ENCODE measurements at places on chromosomes 1 and 21.

DNA sequence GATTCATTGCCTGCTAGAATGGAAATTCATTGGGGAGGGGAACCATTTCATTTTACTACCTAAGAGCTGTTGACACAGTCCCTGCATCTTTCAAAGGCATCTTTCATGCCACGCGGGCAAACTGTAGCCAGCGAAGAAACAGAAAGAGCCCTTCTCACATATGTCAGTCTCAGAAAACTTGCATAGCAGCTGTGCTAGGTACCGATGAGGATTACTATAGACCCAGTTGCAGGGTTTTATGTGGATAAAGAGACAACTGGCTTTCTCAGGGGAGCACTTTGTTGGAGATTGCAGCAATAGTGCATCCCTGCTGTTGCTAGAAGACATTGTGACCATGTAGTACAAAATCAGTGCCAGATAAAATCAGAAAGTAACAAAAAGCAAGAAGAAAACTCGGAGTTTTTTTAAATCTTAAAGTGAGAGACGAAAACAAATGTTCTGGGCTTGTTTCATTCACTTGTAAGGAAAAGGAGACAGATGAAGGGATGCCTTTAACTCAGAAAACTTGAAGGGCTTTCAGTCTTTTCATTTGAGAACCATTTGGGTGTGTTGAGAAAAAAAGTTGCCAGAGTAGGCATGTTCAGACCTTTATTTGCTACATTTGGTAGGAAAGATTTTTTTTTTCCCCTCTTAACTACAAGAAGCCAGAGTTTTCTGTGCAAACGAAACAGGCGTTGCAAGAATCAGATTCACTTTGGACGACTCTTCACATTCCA is 804.1 kb downstream of the USP25 start:
- DNase-seq: no peak

GRCh38 chr1:78834201-78834741 is 172.3 kb downstream of the ADGRL4 start:
- DNase-seq: no peak

DNA sequence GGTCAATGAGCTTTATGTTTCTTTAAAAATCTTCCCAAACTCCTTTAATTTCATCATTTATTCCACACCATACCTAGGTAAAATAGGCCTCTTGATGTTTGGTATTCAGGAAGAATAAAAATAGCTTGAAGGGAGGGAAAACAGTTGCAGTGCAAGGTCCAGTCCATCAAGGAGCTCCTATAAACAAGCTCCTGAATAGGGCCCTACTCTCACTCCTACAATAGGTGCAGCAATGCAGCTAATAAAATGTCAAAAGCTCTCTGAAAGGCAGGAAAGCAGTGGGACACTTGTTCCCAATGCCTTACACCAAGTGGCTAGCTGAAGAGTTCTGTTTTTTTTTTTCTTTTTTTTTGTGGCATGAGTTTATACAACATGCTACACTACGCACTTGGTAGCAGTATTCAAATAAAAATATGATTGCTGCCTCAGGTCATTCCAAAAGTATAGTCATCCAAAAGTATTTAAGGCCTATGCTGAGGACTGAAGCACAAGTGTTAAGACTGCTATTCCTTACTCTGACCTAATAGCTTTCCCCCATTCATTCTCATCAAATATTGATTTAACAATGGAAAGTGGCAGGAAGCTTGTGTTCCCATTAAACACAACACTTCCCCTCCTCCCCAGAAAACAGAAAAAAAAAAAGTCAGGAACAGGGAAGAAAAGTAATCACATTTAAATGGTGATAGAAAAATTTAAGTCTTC is 9.8 kb downstream of the TEX38 start:
- no peak for DNase-seq

DNA sequence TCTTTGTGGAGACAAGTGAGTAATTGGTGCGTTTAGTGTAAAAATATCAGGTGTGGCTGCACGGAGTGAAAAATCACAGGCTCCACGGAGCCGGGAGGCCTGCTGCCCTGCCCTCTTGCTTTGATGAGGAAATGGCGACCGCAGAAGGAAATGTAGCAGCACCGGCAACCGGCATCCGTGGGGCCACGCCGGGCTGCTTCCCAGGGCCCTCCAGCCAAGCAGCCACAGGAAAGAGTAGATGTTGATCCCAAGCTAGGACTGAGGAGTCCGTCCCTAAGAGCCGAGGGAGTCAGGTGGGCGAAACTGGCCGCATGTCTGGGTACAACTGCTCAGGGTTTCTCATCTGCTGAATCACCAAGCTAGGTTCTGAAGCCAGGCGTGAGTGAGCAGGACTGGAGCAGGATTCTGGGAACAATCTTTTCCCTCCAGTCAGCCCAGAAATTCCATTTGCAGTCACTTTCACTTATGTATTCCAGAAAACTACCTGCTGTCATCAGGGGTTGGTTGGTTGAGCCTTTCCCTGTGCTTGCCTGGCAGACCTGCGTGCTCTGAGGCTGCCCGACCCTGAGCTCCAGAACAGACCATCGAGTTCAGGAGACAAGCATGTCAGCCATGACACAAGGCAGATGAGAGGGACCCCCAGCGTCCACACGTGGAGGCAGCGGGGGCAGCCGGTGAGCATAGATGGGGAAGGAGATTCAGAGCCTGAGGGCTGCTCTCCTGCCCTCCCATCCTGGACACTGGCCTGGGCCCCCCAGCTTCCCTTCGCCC is 5.8 kb upstream of the ITGB2 start:
- DNase-seq: no peak

DNA sequence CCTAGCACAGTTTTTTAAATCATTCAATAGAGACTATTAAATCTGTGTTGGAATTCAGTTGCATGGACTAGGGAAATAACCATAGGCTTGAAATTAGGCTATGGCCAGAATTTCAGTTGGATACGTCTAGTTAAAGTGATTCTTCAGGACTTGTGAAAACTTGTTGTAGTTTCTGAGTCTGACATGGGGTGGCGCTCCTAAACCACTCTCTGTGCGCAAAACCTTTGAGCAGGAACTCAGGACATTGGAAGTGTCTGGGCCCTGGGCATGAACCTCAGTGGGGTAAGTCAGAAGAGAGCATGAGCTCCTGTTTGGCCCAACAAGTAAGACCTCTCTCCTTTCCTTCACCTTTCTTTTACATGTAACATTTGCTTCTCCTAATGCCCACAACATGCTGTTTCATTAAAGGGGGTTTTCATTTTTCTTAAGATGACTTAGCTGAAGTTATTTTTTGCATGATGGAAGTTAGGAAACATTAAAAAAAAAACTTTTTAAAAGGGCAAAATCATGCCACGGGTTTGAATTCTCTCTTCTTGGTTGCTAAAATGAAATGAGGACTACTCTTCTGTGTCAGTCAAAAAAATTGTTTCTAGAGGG is 17.1 kb upstream of the CCDC190 start:
- no peak for DNase-seq

DNA sequence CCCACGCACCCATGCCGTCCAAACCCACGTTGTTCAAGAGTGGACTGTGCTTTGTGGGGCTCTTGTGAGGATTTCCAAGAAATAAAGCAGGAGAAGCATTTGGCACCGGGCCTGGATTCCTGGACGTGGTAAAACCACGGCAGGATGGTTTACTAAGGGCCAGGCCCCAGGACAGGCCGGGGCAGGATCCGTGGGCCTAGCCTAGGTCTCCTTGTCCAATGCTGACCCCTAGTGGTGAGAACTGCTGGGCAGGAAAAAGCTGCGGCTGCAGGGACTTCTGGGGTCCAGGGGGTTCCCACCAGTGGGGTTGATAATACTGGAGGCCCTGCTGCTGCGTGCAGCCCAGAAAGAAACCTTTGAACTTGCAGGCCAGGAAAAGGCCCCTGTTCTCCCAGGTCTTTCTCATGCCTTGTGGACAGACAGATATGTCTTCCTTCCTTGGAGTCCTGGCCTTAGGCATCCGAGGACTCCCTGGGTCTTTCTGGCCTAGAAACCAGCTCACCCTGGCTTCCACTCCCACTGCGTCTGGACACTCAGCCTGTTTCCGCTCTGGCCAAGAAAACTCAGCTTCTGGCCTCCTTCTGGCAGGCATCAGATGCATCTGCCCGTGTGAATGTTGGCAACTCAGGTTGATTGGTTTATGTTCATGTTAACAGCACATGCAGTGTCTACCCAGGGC is 106.9 kb upstream of the TMEM51 start:
- no peak for DNase-seq
